T-helper 22 cell (primary cell): ENCODE measurements at places on chromosomes 5 and 9.

GRCh38 chr5:76999451-76999850, 30.8 kb upstream of the AGGF1 start:
- no peak for DNase-seq

- DNase-seq: no peak
These were observed 175.3 kb upstream of the TBC1D2 start for GRCh38 chr9:98430535-98431292.

DNA sequence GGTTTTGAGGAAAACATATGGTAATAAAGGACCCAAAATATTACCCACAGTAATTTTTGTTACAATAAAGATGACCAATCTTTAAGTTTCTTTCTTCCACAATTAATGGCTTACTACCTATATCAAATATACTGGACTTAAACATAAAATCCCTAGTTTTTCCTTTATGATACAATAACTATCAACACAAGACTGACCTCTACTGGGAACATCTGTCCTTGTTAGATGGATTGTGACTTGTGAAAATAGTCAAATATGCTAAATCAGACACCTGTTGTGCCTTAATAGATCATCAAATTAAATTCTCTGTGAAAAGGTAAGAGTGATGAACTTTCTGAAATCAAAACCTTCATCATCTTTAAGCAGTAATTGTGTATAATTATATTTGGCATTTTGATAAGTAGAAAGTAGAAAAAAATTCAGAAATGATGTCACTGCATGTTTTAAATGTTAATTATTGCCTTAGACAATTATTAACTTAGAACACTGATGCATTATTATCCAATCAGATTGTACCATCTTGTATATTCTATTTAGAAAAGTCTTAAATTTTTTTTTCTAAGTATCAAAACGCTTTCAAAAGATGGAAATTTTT, 113.6 kb downstream of the DEPDC1B start:
- DNase-seq: no peak

DNA sequence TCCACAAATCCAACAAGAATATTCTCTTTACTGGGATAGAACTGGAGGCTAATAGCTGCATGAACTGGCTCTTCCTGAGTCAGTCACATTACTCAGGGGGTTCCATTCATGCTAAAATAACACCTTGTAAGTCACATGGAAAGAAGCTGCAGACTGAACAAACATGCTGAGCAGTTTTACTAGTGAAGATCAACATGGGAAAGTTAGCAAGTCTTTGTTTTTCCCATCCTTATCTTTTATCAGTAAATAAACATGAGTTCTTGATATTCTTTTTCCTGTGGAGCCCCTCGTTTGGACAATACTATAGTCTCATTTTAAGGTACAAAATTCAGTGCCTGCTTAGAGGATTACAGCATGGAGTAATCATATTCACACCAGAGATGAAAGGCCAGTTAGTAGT, 43.7 kb upstream of the TEK start:
- no peak for DNase-seq

- DNase-seq: no peak
These were observed 50.4 kb upstream of the PTGS1 start for GRCh38 chr9:122320413-122320881.

DNA sequence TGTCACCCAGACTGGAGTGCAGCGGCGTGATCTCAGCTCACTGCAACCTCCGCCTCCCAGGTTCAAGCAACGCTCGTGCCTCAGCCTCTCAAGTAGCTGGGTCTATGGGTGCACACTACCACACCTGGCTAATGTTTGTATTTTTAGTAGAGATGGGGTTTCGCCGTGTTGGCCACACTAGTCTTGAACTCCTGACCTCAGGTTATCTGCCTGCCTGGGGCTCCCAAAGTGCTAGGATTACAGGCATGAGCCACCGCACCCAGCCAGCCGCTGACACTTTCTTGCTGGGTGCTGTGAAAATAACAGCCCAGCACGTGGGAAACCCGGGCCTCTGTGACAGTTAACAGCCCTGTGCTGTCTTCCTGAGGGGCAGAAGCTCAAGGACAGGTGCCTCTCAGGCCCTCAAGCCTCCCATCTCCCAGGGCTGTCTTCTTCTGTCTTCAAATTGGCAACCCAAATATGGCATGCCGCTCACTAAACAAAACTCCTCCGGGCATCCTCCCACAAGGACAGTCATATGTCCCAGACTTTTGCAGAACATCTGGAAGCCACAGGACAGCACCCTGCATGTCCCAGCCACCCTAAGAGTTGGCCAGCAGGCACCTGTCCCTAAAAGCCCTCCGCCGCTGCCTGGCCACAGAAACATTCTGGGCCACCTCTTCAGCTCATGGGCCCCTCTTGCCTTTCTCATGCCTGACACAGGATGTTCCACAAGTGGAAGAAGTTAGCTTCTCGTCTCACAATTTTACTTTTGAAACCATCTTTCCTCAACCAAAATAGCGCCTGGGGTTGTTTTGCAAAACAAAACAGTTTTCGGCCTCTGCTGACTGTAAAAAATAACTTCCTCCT, 233.6 kb downstream of the SYK start:
- no peak for DNase-seq

DNA sequence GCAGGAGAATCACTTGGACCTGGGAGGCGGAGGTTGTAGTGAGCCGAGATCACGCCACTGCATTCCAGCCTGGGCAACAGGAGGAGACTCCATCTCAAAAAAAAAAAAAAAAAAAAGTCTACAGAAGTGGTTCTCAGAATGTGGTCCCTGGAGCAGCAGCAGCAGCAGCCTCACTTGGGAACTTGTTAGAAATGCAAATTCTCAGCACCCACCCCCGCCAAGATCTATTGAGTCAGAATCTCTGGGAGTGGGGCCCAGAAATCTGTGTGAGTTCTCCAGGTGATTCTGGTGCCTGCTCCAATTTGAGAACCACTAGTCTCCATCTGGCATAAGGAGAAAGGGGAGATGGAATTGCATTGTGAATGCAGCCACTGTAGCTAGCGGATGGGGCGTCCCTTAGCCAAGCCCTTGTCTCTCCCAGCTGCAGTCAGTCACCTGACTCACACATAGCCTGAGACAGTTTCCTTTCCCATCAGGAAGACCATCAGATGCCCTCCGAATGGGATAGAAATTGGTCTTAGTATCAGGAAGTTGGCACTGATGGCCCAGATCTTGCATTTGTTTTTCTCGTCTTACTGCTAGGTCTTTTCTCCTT, 12.2 kb upstream of the PTCH1 start:
- no peak for DNase-seq

DNA sequence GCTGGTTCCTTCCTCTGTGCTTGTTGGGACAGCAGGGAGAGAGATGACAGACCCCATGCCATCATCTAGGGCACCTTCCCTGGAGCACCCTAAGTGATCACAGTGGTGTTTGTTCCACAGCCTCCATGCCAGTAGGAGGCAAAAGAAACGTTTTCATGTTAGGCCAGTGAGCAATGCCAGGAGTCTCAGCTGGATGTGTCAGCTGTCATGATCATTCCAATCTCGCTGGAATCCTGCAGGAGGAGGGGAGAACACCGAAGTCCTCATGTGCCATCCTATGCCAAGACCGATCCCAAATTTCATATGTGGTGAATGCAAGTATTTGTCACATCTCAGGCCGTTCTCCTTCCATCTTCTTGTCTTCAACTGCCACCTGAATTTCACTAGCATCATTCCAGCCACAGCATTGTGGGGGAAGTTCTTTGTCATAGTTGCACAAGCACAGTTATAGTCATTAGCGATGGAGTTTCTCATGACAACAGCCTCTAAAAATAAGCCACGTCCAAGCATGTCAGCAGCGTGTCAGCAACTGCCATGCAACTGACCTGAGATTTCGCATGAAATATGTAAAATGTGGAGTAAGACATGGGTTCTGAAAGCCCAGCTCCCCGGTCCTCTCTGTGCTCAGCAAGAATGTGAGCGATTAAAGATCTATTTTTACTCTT, 97.2 kb upstream of the DNAH5 start:
- no peak for DNase-seq

- no peak for DNase-seq
These were observed 309.7 kb downstream of the NSG2 start for GRCh38 chr5:174355208-174355612.

DNA sequence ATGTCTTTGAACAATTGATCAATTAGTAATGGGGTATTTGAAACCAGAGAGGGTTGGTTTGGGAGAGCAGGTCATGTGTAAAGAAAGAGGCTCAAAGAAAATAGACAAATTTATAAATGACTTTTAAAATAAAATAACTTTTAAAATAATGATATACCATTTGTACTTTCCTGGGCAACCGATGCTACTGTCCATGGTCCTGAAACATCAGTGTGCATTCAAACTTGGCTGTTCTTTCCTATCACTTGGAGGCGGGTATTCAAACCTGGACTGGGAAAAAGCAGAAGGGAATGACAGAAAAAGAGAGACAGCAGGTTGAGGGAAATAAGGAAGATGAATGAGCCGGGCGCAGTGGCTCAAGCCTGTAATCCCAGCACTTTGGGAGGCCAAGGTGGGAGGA, 1446.4 kb upstream of the WWC1 start:
- DNase-seq: no peak

DNA sequence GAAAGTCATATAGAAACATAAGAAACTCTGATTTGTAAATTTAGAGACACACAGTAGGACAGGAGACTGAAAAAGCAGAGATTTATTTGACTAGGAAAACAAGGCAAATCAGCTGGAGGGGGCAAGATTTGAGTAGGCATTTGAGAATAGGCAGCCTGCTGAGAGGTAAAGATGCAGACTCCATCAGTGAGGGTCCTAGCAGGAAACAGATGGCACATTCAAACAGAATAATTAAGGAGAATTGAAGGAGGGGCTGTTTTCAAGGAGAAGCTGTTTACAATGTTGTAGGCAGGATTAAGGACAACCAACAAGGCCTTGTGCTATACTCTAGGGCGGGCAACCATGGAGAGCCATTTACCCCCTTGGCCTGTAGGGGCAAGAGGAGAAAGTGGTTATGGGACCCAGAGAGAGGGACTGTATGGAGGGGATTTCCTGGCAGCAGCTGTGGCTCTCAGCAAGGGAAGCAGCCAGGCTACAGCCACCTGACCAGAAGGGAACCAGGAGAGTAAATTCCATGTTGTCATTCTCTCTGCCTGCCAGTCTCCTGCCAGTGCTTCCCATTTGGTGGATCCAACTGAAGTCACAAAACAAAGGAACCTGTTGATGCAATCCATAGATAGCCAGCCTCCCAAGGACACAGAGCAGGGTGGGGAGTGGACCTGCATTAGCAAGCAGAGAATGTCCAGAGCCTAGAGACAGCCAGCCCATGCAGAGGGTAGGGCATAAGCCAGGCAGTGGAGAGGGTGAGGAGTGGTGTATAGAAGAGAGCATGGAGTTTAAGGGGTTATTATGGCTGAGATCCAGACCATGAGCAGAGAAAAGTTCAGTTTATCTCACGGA, 38.2 kb downstream of the PAPPA start:
- DNase-seq: no peak

DNA sequence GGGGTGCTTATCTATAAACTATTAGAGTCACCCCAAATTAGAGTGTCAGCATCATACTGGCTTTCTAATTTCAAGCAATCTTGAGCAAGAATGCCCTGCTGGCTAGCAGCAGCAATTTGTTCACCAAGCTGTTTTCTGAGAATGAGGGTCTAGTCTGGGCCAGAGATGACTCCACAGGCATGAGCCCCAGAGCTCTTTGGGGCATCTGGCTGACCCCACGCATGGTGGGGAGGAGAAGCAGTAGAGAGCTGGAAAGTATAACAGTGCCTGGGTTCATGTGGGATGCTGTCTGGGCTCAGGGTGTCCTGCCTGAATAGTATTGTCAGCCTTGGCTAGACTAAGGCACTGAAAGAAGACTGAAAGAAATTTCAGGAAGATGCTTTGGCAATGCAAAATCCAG, 64.9 kb downstream of the C6 start:
- no peak for DNase-seq

DNA sequence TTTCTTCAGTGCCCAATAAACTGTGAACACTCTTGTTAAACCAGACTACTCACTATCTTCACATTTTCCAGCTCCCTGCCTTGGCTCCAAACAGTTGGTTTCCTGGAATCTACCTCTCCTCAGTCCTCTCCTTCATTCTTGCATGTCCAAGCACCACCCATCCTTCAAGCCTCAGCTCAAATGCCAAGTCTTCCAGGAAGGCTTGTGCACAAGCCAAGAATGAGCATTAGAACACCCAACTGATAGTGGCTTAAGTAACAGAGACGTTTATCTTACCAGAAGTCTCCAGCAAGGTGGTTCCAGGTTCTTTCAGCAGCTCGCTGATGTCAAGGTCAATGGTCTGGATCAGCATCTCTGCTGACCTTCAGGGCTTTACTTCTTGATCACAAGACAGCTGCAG, 60.1 kb downstream of the PTPDC1 start:
- DNase-seq: no peak

GRCh38 chr9:135123773-135124134, 36.3 kb downstream of the OLFM1 start:
- DNase-seq: no peak

GRCh38 chr9:512555-513272, 298.0 kb downstream of the DOCK8 start:
- no peak for DNase-seq

DNA sequence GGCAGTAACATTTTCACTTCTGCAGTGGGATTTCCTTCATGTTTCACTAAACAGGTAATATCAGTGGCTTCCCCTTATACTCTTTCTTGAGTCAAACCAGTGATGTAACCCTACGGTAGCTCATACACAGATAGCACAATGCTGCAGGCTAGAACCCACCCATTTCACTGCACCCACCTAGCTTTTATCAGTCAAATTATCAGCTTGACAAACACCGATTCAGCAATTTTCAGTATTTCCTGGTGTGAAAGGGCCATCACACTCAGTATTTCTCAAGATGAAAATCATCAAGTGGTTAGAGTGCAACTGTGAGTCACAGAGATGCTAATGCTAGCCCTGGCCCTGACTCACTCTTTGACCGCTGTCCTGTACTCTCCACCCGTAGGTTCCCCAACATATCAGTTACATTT, 242.3 kb upstream of the PTGER4 start:
- no peak for DNase-seq

DNA sequence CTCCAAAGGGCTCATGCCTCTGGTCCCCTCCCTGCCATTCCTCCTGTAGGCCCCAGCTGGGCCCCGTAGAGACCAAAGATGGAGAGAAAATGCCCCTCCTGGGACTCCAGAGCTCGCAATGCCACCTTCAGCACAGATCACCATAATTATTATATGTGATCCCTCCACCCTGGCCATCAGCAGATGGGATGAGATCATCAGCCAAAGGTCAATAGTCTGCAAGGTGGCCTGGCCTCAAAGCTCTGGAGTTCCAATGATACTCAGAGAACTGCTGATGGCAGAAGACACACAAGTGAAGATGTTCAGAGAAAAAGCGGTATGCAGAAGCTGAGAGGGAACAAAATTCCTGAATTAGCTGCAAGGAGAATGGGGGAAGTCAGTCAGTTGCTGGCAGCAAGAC, 5.0 kb downstream of the RPP25L start:
- DNase-seq: no peak

GRCh38 chr9:33682551-33682950, 112.8 kb upstream of the PRSS3 start:
- no peak for DNase-seq

DNA sequence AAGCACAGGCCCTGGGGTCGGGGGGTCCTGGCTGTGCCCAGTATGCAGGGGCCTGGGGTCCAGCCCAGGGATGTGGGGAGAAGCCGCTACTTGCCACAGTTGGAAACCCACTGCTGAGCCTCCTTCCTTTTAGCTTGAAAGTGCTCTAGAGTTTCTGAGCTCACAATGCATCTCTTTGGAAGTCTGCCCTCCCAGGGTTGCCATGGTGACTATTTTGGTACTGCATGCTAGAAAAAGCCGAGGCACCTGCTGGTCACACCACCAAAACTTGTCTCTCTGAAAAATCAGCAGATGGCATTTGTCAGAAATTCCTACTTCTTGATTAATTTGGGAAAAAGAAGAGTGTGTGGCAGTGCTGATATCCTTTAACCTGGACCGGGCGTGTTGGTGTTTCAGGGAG, 151.8 kb downstream of the SEC61B start:
- DNase-seq: no peak

- no peak for DNase-seq
These were observed 122.8 kb downstream of the ARHGEF28 start for GRCh38 chr5:73748510-73749400.
